ENCODE measurements at places on chromosomes 2 and 18. TPM values are rescaled to one million over a fixed set of nuclear protein-coding genes. Genes with fewer than 3 reads are reported as not detected.

Gene ETAA1
- polyA plus RNA-seq = 9.4 TPM

DNA sequence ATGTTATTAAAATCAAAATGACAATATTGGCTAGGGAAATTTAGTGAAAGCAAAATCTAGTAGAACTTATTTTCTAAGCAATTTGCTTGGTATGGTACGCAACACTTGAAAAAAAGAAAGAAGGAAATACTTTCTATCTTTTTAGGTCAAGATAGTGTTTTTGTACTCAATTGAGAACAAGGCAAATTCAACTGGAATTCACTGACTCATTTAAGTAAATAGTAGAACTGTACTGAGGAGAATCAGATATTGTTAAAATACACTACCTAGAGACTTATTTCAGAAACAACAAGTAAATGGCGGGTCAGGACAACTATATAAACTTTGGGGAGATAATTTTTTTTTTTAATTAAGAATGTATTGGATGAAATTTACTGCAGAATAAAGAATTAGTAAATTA is 18.9 kb downstream of the ZRANB3 start:
- DNase-seq = no peak

GRCh38 chr18:58657081-58657480 is 14.2 kb upstream of the MALT1 start:
- DNase-seq = no peak

DNA sequence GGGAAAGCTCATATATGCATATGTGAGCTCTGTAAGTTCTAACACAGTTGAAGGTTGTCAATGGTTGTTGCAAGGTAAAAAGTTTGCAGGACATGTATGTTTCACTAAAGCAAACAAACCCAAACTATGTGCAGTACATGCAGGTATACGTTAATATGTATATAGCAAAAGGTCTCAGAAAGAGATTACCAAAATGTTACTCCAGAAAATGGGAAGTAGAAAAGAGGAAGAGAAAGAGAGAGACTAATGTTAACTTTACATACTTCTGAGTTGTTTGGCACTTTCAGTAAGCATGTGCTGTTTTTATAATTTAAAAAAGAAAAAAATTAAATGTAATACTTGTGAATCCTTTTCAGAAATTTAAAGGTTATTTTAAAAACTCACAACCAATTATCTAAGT is 32.8 kb upstream of the PEX13 start:
- DNase-seq = no peak

Gene CAPN13
- 0.11 TPM for polyA plus RNA-seq

GRCh38 chr2:216594081-216594480 is 39.1 kb upstream of the IGFBP2 start:
- DNase-seq = no peak

DNA sequence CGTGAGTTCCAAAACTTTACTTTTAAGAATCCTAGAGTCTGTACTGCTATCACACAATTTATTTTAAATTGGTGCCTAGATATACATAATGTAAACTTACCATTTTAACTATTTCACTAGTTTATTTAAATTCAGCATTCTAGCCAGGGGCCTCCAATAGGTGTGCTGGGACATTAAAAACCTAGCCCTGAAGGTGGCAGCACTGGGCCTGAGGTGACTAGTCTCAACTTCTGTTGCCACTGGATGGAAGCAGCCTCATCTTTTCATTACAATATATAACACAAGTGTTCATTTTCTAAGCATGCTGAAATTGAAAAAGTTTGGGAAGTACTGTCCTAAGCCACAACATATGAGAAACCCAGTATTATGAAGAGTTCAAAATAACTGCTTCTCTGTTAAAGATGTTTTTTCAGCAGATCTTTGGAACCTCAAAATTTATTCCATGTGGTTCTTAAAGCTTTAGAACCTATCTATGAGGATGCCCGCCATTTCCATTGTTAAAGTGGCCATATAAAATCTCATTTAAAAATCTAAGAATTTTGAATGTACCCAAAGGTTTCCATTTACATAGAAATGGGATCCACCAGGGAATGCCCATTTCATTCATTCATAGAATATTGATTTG is 2.9 kb upstream of the RBBP8 start:
- peak; percentile 54 for DNase-seq

Data from muscle of back (tissue), 13 donors.